Esophagus muscularis mucosa (tissue), 4 donors: ENCODE measurements at places on chromosomes 2 and 18. TPM values are rescaled to one million over a fixed set of nuclear protein-coding genes. Genes with fewer than 3 reads are reported as not detected.

Gene CD8B2
- total RNA-seq: not detected

GRCh38 chr2:225041207-225041850 lies 939 bp downstream of the DOCK10 start:
- H3K36me3 ChIP-seq: no peaks in the 10 kb centered on the region
- no peak for DNase-seq
- H3K4me1 ChIP-seq: peaks cover 24% of the 10 kb centered on the region
- H3K4me3 ChIP-seq: peak overlapping the region; percentile 60

DNA sequence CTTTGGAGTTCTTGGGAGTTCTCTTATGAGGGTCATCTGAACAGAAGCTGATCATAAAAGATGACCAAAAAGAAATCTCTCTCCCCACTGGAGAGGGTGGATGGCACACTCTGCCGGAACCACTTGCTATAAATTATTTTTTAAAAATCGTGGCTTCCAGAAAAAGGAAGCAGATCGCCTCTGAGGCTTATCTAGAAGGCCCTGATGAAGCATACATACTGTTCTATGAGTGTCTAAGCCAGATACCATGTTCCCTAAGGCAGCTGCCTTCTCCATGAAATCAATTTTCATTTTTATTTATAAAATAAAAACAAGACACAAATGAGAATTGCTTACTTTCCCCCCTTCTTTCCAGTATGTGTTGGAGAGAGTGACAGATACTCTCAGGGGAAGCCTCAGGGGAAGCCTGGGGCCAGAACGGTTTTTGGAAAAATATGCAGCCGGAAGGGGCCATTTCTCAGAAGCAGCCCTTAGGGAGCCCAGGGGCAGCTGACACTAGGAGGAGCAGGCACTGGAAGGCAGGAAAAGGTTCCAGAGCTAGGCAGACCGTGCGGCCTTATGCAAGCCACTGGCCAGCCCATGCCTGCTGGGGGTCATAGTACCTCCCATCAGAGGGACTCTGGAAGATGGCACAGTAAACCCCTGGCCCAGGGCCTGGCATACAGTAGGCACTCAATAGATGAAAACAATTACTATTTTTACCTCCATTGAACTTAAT lies 130.6 kb downstream of the CABLES1 start:
- DNase-seq: no peak
- no peaks in the 10 kb centered on the region for H3K36me3 ChIP-seq
- H3K4me3 ChIP-seq: no peak overlapping the region
- peaks cover 1% of the 10 kb centered on the region for H3K4me1 ChIP-seq

Gene CCDC150
- total RNA-seq: 1.7 TPM

DNA sequence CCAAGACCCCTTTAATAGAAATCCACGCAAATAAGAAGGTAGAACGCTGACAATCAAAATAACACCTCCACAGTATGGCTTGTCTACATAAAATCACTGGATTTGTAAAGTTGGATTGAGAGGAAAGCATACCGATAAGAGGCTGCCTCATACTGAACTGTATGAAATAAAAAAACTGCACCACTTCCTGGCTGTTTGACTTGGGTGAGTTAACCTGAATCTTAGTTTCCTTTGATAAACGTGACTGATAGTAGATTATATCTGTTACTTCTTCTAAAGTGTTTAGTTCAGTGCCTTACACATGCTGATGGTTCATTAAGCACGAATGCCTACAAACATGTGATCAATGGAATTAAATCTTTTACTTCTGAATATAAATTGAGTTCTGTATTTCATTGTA lies 140.4 kb upstream of the RNF152 start:
- H3K36me3 ChIP-seq: no peaks in the 10 kb centered on the region
- H3K27me3 ChIP-seq: no peaks in the 10 kb centered on the region
- DNase-seq: no peak
- H3K4me1 ChIP-seq: peaks cover under 1% of the 10 kb centered on the region

GRCh38 chr2:28263690-28264089 lies 129.0 kb upstream of the FOSL2 start:
- H3K4me3 ChIP-seq: no peak overlapping the region
- H3K4me1 ChIP-seq: no peaks in the 10 kb centered on the region
- no peaks in the 10 kb centered on the region for H3K27me3 ChIP-seq
- no peak overlapping the region for H3K27ac ChIP-seq
- DNase-seq: no peak

- H3K27ac ChIP-seq: no peak overlapping the region
- H3K36me3 ChIP-seq: no peaks in the 10 kb centered on the region
- no peak for DNase-seq
- H3K4me3 ChIP-seq: no peak overlapping the region
- H3K4me1 ChIP-seq: no peaks in the 10 kb centered on the region
- H3K27me3 ChIP-seq: no peaks in the 10 kb centered on the region
These were observed 271.3 kb downstream of the ICOS start for GRCh38 chr2:204207866-204208265.

DNA sequence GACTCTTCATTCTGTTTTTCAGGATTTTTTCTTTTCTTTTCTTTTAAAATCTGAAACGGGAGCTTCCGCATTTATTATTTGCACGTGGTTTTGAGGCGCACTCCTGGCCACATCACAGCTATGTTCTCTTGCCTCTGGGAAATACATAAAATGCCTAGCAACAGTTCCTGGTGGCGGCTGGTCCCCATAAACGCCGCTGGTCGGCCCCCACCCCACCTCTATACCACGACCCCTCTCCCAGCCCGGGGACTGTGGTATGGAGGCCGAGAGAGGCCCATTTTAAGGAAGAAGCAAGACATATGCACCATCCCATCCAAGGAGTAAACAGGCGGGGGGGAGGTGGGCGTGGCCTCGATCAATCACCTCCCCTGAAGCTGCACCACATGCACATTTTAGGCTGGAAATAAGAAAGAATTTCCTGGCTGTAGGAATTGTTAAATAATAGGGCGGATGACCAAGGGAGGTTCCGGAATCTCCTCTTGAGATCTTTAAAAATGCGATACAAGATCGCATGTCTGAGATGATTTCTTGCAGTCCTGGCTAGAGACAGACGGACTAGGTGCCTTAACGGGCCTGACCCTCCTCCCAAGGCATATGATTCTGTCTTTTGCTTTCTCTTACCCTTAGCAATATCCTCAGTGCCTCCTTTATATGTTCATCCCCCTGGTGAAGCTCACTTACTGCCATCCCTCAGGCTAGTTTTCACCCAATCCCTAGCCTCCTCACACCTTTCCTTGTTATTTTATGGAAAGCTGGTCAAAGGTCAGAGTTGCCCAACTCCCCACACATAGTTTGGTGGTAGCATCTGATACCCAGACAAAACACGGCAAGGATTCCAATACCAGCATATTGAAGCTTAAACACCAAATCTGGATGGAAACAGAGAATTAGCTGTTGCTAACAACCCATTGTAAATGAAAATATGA lies 82.4 kb downstream of the BCL2 start:
- peak overlapping the region; percentile 85 for H3K27ac ChIP-seq
- H3K36me3 ChIP-seq: no peaks in the 10 kb centered on the region
- DNase-seq: no peak
- peak overlapping the region; percentile 39 for H3K4me3 ChIP-seq

GRCh38 chr2:84449711-84450110 lies 9.4 kb downstream of the SUCLG1 start:
- no peaks in the 10 kb centered on the region for H3K27me3 ChIP-seq
- H3K4me1 ChIP-seq: peaks cover 48% of the 10 kb centered on the region
- H3K36me3 ChIP-seq: peaks cover 35% of the 10 kb centered on the region

DNA sequence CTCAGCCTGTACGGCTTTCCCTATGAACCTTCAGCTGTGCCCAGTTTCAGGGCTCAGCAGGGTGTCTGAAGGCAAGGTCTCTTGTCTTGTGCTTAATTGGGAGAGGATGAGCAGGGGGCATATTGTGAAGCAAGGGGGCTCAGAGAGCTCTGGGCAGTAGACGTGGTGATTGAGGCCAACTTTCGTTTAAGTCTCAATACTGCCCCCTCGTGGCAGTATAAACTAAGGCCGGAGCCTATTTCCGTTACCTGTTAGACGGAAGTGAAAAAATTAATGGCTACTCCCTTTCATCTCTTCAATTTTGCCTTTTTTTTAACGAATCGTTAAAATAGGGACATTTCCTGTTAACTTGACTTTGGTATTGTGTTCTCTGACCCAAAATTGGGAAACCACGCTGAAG lies 193.4 kb downstream of the TDRD15 start:
- H3K4me1 ChIP-seq: no peaks in the 10 kb centered on the region
- no peak overlapping the region for H3K27ac ChIP-seq
- H3K36me3 ChIP-seq: no peaks in the 10 kb centered on the region
- H3K27me3 ChIP-seq: no peaks in the 10 kb centered on the region
- DNase-seq: peak; percentile 82

GRCh38 chr18:45775241-45775676 lies 50.2 kb upstream of the SIGLEC15 start:
- H3K36me3 ChIP-seq: no peaks in the 10 kb centered on the region
- no peaks in the 10 kb centered on the region for H3K27me3 ChIP-seq
- peak overlapping the region; percentile 73 for H3K27ac ChIP-seq
- H3K4me3 ChIP-seq: peak overlapping the region; percentile 78
- peak; percentile 96 for DNase-seq

GRCh38 chr2:221981912-221982470 lies 316.8 kb downstream of the PAX3 start:
- H3K27ac ChIP-seq: no peak overlapping the region
- H3K27me3 ChIP-seq: no peaks in the 10 kb centered on the region
- DNase-seq: no peak
- no peaks in the 10 kb centered on the region for H3K36me3 ChIP-seq

Gene LYG2
- not detected for total RNA-seq

DNA sequence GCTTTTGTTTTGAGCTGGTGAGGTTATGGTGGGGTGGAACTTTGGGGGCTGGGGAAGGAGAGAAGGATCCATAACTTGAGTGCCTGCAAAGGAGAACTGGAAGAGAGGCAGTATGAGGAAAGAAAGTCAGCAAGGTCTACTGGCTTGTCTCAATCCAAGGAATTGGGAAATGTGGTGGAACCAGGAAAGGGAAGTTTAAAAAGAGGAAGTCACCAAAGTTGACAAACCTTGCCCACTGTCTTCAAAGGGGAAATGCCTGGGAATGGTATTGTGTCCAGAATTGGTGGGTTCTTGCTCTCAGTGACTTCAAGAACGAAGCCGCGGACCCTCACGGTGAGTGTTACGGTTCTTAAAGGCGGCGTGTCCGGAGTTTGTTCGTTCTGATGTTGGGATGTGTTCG lies 304.1 kb upstream of the FAM98A start:
- DNase-seq: no peak
- H3K27ac ChIP-seq: no peak overlapping the region
- no peaks in the 10 kb centered on the region for H3K27me3 ChIP-seq
- no peak overlapping the region for H3K4me3 ChIP-seq
- no peaks in the 10 kb centered on the region for H3K4me1 ChIP-seq

Gene SLC30A3
- not detected for total RNA-seq

Gene SLC9A4
- not detected for total RNA-seq

- H3K4me1 ChIP-seq: no peaks in the 10 kb centered on the region
- no peaks in the 10 kb centered on the region for H3K27me3 ChIP-seq
- no peak overlapping the region for H3K4me3 ChIP-seq
- no peak overlapping the region for H3K27ac ChIP-seq
- no peaks in the 10 kb centered on the region for H3K36me3 ChIP-seq
These were observed 7.2 kb upstream of the HNMT start for GRCh38 chr2:137957033-137957432.

DNA sequence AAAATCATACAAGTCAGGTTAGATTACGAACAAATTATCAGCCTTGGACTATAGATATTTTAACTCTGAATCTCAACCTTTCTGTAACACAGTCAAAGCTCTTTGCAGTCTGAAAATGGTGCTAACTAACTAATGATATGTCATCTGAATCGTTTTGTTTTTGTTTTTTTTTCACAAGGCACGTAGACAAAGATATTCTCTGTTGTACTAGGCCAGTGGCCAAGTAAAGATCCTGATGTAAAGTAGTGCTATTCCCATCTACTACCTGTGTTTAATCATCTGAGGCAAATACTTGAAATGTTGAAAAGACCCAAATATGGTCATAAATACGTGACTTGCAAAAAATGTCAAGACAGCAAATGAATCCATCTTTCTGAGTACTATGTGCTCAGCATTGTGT lies 65.7 kb downstream of the REL start:
- no peaks in the 10 kb centered on the region for H3K27me3 ChIP-seq
- no peak for DNase-seq
- H3K4me3 ChIP-seq: no peak overlapping the region
- no peaks in the 10 kb centered on the region for H3K36me3 ChIP-seq

Gene CERKL
- 0.17 TPM for total RNA-seq

DNA sequence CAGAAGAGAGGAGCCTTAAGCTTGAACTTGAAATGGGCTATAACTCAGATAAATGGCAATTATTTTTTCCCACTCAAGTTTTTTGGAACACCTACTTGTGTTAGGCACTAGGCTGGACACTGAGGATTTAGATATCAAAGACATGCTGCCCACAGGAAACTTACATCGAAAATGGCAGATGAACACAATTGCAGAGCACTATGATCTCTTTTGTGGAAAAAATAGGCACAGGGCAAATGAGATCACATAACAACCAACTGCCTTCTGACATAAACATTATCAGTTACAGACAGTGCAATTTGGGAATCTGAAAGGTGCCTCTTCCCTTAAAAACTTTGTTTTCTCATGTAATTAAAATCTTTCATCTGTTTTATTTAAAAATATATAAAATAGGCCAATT lies 3.8 kb upstream of the IRS1 start:
- H3K27me3 ChIP-seq: no peaks in the 10 kb centered on the region
- H3K4me3 ChIP-seq: no peak overlapping the region
- no peaks in the 10 kb centered on the region for H3K36me3 ChIP-seq
- H3K4me1 ChIP-seq: peaks cover 31% of the 10 kb centered on the region
- no peak overlapping the region for H3K27ac ChIP-seq

Gene MAT2A
- 262 TPM for total RNA-seq

DNA sequence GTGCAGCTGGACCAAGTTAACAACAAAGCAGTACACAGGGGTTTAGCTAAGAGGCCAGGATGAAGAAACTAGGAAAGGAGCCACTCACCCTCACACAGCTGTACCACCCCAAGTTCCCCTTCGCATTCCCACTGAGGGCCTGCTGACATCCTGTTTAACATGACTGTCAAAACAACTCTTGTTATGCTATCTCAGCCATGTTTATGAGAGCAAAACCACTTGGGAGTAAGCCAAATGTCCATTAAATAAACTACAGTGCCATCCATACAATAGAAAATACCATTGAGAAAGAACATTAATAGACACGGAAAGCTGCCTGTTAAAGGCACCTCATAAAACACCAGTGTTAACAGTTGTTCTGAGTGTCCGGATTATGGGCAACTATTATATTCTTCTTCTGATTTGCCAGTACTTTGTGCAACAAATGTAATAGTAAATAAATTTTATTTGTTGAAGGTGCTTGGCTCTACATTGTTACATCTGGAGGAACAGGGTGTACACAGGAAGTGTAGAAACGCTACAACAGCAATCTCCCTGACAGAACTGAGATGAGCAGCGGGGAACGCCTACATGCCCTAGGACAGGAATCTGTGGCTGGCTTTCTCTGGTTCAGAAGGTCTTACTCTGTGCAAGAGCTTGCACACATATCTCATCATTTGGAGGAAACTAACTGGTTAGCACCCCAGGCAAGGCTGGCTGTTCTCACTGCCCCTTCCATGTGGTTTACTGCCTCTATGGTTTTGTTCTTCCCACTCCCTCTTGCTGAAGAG lies 85.6 kb downstream of the EHD3 start:
- no peak overlapping the region for H3K4me3 ChIP-seq
- peaks cover 24% of the 10 kb centered on the region for H3K4me1 ChIP-seq
- no peak for DNase-seq
